ENCODE measurements at places on chromosomes 6 and 20.

GRCh38 chr20:18224968-18225568 is 63.3 kb upstream of the ZNF133 start:
- DNase-seq, result no peak

- DNase-seq, result no peak
These were observed 69.4 kb downstream of the FOXC1 start for GRCh38 chr6:1679031-1679687.

DNA sequence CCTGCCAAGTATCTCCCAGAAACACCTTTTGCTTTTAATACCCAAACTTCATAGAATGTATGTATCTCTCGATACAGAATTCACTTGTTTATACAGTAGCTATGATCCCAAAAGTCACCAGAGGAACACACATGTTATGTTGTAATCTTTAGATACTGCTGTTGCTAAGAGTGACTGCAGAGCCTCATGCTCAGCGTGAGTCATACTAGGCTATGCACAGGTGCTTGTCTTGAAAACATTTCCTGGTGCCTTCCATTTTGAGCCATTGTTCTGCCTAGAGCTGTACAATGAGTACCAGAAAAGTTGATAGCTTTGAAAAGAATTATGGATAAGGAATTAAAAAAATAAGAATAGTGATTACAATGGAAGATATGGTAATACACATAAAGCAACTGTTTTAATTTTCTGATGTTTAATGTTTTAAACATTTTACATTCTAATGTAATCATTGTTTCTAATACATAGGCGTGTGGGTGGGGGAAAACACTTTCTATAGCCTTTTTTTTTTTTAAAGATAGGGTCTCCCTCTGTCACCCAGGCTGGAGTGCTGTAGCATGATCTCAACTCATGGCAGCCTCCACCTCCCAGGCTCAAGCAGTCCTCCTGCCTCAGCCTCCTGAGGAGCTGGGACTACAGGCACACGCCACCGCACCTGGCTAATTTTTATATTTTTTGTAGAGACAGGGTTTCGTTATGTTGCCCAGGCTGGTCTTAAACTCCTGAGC is 79.4 kb downstream of the CD24 start:
- DNase-seq, result no peak

- no peak for DNase-seq
These were observed 37.7 kb downstream of the TRIM27 start for GRCh38 chr6:28886079-28886439.

GRCh38 chr20:47861116-47861515 is 75.8 kb upstream of the SULF2 start:
- DNase-seq, result no peak

DNA sequence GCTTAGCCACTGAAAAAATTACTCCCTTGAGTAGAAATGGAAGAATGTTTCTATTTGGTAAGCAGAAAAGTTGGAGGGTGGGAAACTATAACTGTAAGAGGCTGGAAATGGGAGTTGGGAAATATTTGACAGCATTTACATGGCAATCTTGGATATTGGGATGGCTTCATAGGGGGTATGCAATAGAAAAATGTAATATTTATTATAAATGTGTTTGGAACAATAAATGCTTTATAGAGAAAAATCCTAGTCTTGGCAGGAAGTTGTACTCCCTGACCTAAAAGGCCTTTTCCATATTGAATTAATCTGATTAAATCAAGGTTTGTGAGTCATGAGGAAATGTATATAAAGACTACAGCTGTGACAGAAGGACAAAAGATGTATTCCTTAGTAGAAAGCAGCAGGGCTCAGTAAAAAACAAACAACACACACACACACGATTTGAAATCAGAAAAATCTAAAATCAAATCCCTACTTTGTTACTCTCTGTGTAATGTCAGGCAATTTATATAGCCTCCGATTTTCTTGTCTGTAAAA is 272.3 kb downstream of the CD109 start:
- no peak for DNase-seq

DNA sequence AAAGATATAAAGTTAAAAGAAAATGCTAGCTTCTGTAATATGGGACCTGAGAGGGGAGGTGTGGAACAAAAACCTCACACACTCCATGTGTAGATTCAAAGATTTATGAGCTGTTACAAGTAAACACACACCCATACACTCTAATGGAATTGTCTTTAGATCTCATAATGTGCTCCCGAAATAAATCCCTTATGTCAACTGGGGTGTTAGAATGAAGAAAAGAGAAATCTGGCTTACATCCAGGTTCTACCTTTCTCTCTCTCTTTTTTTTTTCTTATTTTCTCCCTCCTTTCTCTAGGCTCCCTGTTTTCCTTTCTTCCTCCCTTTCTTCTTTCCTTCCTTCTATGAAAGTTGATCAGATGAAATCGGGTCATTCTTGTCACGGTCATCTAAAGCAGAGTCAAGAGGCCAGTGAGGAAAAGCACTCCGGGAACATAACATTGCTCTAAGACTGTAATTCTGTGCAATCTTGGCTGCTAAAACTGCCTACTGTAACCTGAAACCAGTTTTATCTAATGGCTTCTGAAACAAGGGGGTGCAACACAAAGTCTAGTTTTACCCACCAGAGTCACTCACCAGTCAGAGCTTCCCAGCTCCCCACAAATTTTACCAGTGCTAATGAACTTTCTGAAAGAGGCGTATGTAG is 68.3 kb upstream of the BTBD3 start:
- no peak for DNase-seq

- no peak for DNase-seq
These were observed 23.0 kb downstream of the CD109 start for GRCh38 chr6:73719046-73719445.

- DNase-seq, result no peak
These were observed 54.0 kb downstream of the C6orf52 start for GRCh38 chr6:10640412-10640811.
